ENCODE measurements at places on chromosomes 3 and 15.
A peak's percentile ranks its signal among the peaks of the same experiment; 100 is the strongest.

DNA sequence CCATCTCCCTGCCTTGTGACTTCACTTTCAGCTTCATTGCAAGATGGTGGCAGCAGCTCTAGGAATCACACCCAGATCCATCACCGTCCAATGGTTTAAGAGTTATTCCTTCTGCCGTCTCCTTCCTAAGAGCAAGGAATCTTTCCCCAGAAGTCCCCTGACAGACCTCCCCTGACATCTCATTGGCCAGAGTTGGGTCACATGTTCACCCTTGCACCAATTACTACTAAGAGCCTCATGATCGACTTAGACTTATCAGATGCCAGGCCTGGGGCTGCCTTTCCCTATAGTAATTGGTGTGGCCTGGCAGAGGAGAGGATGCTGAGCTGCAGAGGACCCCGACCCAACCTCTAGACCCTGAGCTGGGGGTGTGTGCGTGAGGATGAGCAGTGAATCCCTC is 31.8 kb upstream of the RASGRF1 start:
- no peak for DNase-seq

- DNase-seq, result no peak
These were observed 29.2 kb upstream of the SFMBT1 start for GRCh38 chr3:53074761-53075742.

- peak; percentile 2 for DNase-seq
These were observed 4.8 kb upstream of the FBXW12 start for GRCh38 chr3:48367201-48367600.

DNA sequence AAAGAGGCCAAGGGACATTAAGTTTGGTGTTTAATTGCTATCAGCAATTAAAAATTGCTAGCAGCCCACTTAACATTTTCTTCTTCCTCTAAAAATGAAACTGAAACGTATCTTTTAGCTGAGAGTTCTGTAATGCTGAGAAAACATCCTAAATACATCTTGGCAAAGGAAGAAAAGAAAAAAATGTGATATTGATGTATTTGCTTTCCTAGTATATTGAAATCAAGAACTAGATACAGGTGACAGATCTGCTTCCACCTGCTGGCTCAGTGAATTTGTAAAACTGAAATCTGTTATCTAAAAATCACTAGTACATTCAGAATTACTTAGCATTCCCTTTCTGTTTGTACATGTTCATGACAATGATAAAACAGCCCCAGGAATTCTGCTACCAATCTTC is 283.2 kb downstream of the ZBTB20 start:
- peak; percentile 20 for DNase-seq

DNA sequence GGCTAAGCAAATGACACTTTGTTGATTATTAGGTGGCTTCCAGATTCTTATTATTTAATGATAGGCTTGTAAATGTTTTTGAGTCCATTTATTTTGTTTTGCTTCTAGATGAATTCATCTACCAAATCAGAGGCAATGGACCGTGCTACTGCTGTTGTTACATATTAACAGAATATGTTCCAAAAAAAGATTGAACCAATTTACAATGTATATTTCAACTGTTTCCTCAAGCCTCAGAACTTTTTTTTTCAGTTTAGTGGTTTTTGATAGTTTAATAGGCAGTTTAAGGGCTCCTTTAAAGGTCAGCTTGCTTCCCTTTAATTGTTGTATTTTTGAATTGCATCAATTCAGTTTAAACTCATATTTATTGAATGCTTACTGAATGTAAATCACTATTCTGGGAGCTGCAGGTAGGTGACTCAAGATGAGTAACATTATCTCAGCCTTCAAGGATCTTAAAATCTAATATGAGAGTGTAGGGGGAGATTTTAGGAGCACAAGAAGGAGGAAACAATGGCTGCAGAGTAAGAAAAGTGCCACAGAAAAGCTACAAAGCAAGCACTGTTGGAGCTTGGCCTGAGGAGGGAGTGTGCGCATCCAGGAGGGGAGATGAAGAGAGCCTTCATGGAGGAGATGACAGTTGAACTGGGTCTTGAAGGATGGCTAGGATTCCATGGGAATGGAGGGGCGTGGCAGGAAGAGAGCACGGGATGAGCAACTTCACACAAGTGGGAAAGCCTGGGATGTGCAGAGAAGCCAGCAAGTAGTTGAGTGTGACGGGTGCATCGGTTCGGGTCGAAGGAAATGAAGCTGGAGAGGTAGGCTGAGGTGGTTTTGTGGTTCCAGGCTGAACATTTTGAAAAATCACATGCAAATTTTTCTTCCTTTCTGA is 14.7 kb downstream of the MAP2K1 start:
- DNase-seq, result no peak

- DNase-seq, result no peak
These were observed 332.6 kb upstream of the KCNMB2 start for GRCh38 chr3:178203650-178204049.

- no peak for DNase-seq
These were observed 60.3 kb upstream of the GPD1L start for GRCh38 chr3:32046102-32046501.

GRCh38 chr3:72816862-72817355 is 31.3 kb downstream of the SHQ1 start:
- no peak for DNase-seq

GRCh38 chr15:36363335-36363734 is 216.1 kb upstream of the CDIN1 start:
- no peak for DNase-seq

- no peak for DNase-seq
These were observed 80.4 kb upstream of the TCF12 start for GRCh38 chr15:56838085-56838484.

DNA sequence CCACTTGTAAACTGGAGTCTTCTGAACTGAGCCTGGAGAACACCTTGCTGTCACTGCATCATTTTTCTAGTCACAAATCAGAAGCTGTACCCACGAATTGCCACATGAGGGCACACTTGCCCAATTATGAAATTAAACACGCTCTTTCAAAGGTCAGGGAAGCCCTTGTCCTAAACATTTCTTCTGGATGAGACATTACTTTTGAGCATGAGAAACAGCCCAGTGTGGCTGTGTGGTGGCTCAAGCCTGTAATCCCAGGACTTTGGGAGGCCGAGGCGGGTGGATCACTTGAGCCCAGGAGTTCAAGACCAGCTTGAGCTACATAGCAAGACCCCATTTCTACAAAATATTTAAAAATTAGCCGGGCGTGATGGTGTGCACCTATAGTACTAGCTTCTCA is 27.5 kb upstream of the CFAP161 start:
- DNase-seq, result peak; percentile 70

- no peak for DNase-seq
These were observed 56.3 kb downstream of the TP63 start for GRCh38 chr3:189687475-189687874.

All from DMS53 (cell line).